ENCODE measurements at places on chromosomes 4 and X.

DNA sequence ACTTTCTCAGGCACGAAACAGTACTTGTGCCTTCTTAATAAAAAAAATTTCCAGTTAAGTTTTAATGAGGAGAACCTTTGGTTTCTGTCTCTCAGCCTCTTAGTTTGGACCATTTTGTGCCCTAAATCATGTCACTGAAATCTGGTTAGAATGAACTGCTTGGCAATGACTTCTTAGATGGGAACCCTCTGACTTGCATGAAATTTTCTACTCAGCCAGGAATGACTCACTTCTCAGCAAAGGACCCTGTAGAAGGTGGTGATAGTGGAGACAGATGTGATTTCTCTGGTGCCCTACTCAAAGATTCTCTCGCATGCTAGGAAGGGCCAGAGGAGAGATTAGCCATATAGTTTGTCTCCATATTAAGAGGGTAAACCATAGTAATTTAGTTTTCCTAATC is 50.5 kb downstream of the RASL11B start:
- no peak for DNase-seq

DNA sequence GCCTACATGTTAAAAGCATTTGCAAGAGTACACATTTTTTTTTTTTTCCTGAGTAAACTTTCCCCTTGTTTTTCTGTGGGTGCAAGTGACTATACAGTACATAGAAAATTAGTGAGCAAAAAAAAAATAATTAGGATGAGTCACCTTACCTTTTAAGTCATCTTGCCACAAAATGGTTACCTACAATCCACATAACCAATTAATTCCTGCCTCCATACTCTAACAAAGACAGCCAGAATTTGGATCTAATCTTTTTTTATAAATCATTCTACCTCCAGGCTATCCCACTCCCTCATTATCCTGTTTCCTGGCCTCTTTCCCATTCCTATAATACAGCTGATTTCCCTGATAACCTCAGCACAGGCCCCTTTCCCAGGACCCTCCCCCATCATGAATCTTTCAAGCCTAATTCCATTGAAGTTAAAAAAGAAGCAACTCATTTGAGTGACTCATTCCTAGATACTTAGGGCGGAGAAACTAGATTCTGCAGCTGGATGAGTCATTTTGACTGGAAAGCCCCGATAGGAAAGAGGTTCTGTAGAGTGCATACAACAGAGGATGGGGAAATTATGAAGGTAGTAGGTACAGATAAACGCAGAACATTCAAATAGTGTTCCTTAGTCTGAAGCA is 128.2 kb downstream of the C4orf51 start:
- no peak for DNase-seq

DNA sequence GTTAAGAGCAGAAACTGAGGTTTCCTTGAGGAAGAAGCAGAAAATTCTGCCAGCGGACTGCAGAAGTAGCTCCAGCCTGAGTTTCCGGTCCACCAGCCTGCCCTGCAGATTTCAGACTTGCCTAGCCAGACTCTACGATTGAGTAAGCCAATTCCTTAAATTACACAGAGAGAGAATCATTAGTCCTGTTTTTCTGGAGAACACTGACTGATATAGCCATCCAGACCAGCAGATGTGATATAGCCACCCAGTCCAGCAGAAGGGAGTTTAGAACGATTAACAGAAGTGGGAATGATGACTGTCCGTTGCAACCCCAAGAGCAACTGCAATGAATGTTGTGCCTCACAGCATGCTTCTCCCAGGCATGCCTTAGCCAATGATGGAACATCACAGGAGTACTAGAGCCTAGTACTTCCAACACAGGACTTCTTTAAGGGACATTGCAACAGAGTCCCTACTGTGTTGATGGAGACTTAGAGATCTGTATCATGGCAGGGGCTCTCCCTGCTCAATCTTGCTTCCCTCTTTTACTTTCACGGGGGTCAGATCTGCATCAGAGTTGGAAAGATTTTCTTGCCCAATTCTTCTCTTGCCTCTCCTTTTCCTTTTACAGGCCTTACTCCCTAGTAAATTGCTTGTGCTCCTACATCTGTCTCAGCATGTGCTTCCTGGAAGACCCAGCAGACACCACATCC is 264.6 kb upstream of the CLNK start:
- DNase-seq = no peak

- DNase-seq = no peak
These were observed 26.9 kb upstream of the AMOT start for GRCh38 chrX:112867570-112867969.

DNA sequence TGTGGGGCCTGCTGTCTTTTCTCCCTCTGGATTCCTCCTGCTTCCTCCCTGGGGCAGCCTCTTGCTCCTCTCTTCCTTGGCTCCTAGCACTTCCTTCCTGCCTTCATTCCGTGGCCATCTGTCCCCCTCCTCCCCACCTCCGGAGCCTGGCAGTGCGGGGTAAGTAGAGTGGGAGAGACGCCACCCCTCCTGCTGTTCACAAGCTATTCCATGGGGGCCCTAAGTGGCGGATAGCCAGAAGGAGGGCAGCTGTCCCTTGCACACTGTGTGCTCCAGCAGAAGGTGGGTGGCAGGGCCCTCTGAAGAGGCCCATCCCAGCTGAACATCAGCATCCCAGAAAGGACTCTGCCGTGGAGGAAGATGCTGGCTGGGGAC is 27.4 kb downstream of the CCNQ start:
- no peak for DNase-seq

DNA sequence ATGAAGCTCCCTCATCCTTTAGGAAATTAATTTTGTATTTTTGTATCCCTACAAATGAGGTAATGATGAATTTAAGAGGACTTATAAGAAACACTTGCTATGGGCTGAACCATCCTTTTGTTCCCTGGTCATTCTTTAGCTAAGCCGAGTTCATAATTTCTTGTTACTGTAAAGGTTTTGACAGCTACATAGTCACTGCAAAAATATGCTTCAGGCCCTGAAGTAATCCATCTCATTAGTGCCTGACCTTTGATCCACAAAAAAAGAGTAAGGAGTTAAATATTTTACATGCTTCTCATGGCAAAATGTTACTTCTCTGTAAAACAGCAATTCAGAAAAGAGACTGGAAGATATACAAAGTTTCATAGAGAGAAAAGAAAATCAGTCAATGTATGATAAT is 290.6 kb upstream of the SLIT2 start:
- DNase-seq = no peak

- peak; percentile 1 for DNase-seq
These were observed 45.1 kb upstream of the FAM9A start for GRCh38 chrX:8846266-8846665.

DNA sequence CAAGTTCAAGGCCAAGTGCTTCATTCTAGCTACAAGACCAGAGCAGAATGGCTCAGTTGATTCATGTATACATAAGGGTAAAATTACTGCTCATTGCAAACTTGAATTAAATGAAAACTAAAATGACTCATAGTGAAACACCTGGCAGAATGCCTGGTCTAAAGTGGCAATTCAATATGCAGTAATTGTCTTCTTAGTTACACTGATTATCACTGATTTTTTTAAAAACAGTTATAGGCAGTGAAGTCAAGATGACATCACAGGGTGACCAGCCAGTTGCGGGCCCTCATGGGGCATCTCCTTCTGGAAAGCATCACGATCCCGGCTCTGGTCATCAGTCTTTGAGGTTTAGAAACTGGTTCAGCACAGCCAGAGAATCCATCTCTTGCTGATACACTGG is 154.2 kb downstream of the RAB28 start:
- DNase-seq = no peak

GRCh38 chr4:174058846-174059245 is 224.6 kb downstream of the FBXO8 start:
- DNase-seq = no peak

DNA sequence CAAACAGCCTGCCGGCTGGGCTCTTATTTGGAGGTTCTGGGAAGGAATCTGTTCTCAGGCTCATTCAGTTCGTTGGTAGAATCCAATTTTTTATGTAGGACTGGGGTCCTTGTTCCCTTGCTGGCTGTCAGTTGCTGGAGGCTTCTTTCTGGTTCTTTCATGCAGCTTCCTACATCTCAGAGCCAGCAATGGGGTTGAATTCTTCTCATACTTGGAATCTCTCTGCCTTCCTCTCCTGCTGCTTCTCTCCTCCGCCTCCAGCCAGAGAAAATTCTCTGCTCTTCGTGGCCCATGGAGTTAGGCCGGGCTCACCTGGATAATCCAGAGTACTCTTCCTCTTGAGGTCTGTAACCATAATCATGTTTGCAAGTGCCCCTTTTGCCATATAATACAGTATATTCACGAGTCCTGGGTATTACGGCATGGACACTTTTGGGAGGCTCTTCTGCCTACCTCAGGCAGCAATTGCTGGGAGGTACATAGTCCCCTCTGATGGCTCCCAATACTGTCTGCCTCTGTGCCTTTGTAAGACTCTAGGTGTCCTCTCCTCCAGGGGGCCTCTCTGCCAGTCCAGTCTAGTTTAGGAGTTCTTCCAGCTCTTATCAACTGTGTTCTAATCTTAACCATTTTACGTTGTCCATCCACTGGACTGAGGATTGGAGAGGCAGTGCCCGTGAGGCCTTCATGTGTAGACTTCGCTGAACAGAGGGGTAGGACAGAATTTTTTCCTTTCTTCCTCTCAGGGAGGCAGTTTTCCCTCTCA is 2.2 kb downstream of the TRMT44 start:
- DNase-seq = no peak

GRCh38 chr4:28675582-28675981 is 1814.9 kb downstream of the STIM2 start:
- DNase-seq = no peak

DNA sequence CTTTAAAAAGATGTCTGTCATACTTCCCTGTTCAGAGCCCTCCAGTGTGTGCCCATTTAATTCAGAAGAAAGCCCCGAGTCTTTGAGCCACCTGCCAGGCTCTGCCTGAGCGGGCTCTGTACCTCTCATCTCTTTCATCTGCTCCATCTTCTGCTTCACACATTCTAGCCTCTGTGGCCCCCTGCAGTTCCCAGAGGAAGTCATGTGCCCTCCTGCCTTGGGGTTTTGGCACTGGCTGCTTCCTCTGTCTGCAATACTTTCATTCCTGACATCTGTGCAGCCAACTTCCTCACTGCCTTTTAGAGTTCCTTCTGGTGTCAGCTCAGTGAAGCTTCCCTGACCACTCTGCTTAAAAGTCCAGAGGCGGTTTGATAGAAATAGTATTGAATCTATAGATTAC is 6.2 kb upstream of the STK32B start:
- no peak for DNase-seq

DNA sequence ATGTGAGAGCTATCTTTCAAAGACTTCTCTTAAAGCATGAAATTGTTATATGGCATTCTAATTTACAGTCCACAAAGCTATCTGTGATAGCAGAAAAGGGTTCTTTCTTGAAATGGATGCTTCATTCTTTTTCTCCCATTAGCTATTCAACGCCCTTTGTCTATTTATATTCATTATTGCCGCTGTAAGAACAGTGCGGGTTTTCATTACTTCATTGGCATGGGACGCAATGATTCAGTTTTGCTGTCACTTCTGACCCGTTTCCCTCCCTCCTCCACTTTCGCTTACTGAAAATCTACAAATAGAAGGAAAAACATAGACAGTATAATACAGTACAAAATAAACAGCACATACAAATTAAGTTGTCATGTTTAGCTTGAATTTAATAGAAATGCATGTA is 394.6 kb downstream of the PCDH7 start:
- DNase-seq = no peak

DNA sequence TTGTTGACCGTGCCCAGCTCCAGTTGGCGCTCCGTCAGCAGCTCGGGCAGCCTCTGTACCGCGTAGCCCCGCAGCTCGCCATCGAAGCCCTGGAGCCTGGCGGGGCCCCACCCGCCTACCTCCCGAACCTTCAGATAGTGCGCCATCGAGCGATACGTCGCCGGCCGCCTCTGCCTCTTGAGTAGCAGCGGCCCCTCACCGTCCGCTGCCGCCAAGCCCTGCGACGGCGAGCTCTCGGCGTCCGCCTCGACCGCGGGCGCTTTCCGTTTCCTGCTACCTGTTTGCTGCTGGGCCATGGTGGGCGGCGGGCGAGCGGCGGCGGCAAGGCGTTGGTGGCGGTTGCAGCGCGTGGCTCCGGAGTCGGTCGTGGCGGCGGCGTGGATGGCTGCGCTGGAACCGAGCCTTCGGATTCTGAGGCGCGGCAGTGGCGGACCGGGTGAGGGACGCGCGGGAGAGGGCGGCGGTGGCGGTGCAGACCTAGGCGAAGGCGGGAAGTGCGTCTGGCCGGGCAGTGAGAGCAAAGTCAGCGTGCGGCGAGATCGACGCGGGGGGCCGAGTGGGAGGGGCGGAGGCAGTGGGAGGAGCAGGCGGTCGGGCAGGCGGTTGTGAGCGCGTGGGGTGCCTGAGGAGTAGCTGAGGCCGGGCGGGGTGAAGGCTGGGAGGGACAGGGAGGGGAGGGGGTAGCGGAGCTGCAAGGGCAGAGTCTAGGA is at the start of gene DCAF12L1:
DCAF12L1 (minus strand) TSS at position 502 of the 710 bp plus-strand sequence; CDS start at position 296, 206 bp downstream.
- peak; percentile 74 for DNase-seq

- DNase-seq = no peak
These were observed 64.3 kb downstream of the ZFYVE28 start for GRCh38 chr4:2354118-2354517.

DNA sequence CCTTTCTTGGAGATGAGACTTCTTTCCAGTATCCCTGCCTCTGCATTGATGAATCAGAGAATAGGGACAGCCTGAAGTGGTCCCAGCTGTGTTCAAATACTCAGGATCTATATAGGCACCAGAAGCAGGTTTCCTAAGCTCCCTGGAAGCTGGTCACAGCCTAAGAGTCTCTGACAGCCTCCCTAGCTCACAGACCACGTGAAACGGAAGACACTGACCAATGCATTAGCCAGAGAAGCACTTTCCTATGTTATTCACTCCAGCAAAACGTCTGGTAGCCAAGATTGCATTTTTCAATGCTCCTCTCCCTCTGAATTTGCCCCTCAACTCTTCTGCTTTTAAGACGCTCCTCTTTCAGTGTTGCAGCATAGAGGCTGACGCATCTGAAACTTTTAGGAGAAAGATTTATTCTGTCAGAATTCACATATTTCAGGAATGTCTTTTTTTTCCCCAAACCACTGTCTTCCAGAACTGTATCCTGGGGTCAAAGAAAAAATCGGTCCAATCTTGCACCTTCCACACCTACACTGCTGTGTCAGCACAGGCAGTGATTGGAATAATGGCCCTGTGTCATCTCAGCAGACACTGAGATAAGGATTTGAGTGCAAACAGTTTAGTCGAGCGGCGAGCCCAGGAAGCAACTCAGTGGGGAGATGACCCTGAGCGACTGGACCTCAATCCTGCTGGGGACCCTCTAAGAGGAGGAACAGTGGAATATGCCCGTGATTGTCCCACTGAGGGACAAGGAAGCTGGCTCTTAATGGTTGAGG is 109.4 kb downstream of the SMIM20 start:
- DNase-seq = no peak

Data from nephron progenitor cell (in vitro differentiated cells).